ENCODE measurements at places on chromosomes 2 and 18. TPM values are rescaled to one million over a fixed set of nuclear protein-coding genes. Genes with fewer than 3 reads are reported as not detected.

CFC1 gene
- total RNA-seq = 0.55 TPM

RAPGEF4 gene
- 29.5 TPM for total RNA-seq

DSC2 gene
- 20.9 TPM for total RNA-seq

CHRNA1 gene
- total RNA-seq = 9.1 TPM

MYO3B gene
- total RNA-seq = 9.1 TPM

Measured in camera-type eye (tissue), 1 donor.